ENCODE measurements at places on chromosomes 1 and 21. TPM values are rescaled to one million over a fixed set of nuclear protein-coding genes. Genes with fewer than 3 reads are reported as not detected.

DNA sequence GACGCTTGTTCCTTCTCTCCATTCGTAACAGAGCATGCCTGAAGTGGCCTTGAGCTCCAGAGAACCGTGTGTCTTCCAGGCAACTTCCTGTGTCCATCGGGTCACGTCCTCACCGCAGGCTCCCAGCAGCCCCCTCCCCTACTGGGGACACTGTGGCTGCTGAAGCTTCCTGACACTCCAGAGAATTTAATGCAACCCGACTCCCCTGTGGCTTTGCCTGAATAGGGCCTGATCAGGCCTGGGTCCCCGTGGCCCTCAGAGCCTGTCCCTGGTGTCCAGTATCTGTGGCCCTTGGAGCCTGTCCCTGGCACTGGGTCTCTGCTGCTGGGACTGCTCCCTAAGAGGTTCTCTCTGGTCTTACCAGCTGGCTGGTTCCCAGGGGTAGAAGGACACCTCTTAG, 219.7 kb upstream of the VAMP3 start:
- DNase-seq = no peak

DNA sequence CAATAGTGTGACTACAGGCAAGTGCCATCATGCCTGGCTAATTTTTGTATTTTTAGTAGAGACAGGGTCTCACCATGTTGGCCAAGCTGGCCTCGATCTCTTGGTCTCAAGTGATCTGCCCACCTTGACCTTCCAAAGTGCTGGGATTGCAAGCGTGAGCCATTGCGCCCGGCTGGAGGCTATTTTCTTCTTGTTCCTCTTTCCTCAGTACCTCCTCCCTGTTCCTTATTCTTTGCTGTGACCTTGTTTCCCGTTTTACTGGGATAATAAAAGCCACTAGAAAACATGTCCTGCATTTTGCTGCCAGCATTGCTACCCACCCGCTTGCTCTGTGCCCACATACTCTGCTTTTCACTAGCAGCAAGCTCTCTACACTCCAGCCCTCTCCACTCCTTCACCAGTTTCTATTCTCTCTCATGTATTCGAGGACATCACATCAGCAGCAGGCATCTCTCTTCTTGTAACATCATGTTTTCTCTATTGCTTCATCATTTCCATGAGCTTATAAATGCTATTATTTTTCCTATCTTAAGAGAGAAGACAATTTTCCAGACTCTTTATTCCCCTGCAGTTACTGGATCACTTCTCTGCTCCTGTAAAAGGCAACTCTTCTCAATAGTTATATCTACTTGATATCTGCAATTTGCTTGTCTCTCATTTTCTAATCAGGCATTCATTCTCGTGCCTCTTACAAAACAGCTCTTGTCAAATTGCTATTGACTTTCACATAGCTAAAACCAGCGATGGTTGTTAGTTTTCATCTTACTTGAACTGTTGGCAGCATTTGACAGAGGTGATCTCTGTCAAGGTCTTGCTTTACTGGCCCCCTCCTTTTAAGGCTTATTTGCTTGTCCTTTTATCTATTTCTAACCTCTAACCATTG, 34.5 kb upstream of the C21orf91 start:
- DNase-seq = no peak

The RSPO1 gene
- total RNA-seq = not detected

The CFAP107 gene
- total RNA-seq = not detected

The POU3F1 gene
- total RNA-seq = 0.48 TPM

GRCh38 chr1:99306644-99307043, 42.4 kb downstream of the PLPPR4 start:
- no peak for DNase-seq

The THEMIS2 gene
- 29.1 TPM for total RNA-seq

- no peak for DNase-seq
Observed at GRCh38 chr1:119160866-119161265, 20.4 kb upstream of the WARS2 start.

DNA sequence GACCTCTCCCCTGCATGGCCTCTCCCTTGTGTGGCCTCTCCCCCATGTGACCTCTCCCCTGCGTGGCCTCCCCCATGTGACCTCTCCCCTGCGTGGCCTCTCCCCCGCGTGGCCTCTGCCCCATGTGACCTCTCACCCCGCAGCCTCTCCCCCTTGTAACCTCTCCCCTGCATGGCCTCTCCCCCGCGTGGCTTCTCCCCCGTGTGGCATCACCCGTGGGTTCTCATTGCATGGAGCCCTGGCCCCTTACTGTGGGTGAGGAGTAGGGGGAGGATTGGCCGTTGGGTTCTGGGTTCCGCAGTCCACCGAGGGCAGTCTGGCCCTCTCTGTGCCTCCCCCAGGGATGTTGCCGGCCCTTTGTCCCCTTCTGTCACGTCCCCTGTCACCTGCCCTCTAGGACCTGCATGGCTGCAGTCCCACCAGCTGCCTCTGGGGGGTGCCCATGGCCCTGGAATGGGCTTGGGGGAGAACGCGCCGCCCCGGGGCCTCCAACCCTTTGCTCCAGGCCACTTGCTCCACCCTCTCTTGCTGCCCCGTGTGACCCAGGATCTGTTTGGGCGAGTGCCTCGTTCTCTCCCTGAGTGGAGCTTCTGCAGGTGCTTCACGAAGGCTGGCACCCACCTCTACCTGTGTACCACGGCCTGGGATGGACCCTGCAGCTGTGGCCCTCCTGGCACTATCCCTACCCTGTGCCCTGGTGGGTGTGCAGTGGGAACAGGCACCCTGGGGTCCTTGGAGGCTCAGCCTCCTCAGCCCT, 21.3 kb downstream of the RRP1 start:
- DNase-seq = peak; percentile 85

DNA sequence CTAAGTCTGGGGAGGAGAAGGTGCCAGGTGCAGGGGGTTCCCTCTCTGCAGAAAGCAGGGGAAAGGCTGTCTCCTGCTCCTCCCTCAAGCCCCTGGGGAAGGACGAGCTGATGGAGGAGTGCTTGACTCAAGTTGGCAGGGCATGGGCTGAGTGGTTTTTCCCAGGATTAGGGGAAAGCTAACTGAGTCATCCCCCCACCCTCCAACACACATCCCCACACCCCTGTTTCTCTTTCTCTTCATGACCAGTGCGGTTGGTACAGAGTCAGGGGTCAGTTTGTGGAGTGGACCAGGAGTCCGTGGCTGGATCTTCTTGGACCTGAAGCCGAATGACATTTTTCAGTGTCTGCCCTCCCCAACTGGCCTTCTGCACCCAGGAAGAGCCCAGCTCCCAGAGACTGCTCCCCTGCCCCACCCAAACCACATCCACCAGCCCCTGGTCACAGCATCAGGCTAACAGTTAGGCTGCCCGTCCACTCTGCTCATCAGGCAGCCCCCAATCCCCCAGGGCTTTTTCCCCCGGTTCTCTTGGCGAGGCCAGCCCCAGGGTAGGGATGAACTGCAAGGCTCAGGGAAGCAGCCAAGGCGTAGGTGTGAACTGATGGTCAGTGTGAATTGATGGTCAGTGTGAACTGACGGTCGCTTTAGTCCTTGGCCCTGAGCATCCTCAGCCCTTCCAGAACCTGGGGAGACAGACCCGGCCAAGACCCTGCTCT, 81.0 kb downstream of the PAX7 start:
- DNase-seq = no peak

The NOS1AP gene
- total RNA-seq = not detected

GRCh38 chr1:200028586-200029034, 1.1 kb downstream of the NR5A2 start:
- DNase-seq = no peak

GRCh38 chr1:206898089-206898914, 1.1 kb downstream of the IL24 start:
- DNase-seq = no peak

GRCh38 chr1:214544791-214545190, 6.6 kb downstream of the PTPN14 start:
- no peak for DNase-seq

GRCh38 chr1:166844791-166845190, 5.5 kb downstream of the POGK start:
- no peak for DNase-seq

DNA sequence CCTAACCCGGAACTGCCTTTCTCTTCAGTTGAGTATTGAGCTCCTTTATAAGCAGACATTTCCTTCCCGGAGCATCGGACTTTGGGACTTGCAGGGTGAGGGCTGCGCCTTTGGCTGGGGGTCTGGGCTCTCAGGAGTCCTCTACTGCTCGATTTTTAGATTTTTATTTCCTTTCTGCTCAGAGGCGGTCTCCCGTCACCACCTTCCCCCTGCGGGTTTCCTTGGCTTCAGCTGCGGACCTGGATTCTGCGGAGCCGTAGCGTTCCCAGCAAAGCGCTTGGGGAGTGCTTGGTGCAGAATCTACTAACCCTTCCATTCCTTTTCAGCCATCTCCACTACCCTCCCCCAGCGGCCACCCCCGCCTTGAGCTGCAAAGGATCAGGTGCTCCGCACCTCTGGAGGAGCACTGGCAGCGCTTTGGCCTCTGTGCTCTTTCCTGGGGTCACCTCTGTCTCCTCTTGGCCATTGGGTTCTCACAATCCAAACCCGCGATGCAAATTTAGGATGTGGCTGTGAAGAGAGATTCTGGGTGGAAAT, 3.7 kb downstream of the OLIG2 start:
- DNase-seq = no peak

- DNase-seq = no peak
Observed at GRCh38 chr1:87000460-87000859, 86.0 kb downstream of the HS2ST1 start.

GRCh38 chr1:160772331-160772730, 23.6 kb upstream of the LY9 start:
- DNase-seq = no peak

- DNase-seq = peak; percentile 14
Observed at GRCh38 chr1:202835548-202836072, 24.9 kb downstream of the PCAT6 start.
